ENCODE measurements at places on chromosomes 11 and 22.

DNA sequence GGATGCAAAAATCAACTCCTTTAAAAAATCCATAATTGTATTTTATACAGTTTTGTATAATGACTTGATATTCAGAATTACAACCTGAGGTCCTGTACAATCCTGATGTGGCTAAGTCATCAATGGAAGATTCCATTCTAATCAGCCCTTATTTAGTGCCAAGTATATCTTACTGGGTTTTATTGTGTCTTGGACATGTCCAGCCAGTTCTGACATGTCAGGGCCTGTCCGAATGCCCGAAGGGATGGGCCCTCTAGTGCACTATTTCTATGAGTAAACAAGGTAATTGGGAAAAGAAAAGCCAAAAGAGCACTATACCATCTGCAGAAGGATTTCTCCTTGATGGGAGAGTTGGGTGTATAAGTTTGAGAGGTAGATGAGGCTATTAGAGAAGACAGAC is 412.9 kb downstream of the METTL15 start:
- DNase-seq, result no peak

DNA sequence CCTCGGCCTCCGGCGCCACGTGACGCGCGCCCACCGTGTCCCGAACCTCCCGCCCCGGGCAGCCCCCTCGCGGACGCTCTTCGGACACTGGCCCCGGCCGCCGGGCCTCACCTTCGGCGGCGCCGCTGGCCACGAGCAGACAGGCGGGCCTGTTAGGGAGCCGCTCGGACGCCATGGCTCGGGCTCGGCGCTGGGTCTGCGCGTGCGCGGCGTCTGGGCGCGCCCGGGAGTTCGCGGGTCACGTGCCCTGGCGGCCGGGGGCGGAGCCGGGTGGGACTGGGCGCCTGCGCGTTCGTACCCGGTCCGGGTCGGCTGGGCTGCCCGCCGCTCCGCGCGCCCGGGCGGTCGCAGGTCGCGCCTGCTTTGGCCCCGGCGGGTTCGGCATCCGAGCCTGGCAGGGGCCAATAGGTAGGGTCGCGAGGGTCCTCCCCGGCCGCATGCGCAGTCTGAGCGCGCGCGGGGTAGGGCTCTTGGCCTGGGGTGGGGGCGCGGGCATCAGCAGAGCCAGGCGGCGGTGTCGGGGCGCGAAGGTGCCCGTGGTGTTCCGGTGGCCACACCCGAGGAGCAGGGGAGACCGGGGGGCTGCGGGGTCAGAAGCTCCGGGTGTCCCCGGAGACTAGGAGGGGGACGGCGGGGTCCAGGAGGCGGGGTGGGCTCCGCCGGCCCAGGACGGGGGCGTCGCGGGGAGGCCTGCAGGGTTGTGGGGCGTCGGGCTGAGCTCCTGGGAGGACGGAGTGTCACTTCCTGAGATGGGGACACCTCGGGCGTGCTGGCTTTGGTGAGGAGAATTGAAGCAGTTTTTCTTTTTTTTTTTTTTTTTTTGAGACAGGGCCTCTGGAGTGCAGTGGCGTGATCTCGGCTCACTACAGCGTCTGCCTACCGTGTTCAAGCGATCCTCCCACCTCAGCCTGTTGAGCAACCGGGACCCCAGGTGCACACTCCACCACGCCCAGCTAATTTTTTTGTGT is at the start of gene GATD1:
GATD1 (minus strand) TSS at position 200 of the 968 bp plus-strand sequence; CDS start at position 175, 25 bp downstream.
- peak; percentile 91 for DNase-seq

- DNase-seq, result no peak
Measured at GRCh38 chr11:133828871-133829270, 16.4 kb downstream of the SPATA19 start.

- no peak for DNase-seq
Measured at GRCh38 chr11:70410276-70411205, 12.2 kb downstream of the CTTN start.

DNA sequence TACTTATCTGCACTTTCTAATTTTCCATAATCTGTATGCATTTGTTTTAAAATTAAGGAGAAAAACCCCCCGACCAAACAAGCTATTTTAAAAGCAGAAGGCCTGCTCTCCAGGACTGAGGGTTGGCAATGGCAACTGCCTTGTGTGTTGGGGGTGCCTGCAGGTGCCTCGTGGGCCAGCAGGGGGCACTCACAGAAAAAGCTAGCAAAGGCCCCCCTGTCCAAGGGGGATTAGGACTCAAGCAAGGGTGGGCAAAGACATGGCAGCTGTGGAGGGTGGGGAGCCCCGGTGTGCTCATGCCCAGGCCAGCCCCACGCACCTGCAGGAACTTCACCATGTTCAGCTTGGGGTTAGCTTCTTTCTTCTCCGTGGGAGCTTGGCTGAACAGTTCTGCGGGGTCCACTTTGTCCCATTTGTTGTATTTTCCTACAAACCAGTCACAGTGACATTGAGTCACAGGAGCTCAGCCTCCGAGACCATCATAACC is 10.3 kb downstream of the TOP3B start:
- peak; percentile 37 for DNase-seq

All from stimulated activated naive B cell treated with anti-CD40 and anti-IgM and Interleukin-4, amounts not matched to agents 10 μg/mL and 1 μg/mL and 100 μg/mL, for 72 hours (primary cell).